ENCODE measurements at places on chromosomes 6 and 20.

- no peak for DNase-seq
Measured at GRCh38 chr6:168600381-168600780, 159.4 kb downstream of the SMOC2 start.

DNA sequence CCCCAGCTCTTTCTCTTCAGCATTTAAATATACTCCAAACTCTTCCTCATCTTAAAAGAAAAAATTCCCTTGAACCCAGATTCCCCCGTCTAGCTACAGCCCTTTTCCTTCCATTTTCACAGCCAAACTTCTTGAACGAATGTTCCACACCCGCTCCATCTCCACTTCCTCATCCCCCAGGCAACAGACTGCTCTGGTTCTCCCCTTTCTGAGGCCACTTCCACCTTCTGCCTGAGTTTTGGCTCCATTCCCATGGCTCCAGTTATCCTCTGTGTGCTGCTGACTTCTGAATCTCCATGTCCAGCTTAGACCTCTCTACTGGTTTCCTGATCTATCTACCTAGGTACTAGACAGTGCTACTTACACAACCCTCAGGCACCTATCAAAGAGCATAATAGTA, 106.4 kb downstream of the RALGAPA2 start:
- no peak for DNase-seq

- DNase-seq, result no peak
Measured at GRCh38 chr6:18317850-18318249, 53.5 kb upstream of the DEK start.

GRCh38 chr6:21468461-21468860, 125.1 kb upstream of the SOX4 start:
- no peak for DNase-seq

DNA sequence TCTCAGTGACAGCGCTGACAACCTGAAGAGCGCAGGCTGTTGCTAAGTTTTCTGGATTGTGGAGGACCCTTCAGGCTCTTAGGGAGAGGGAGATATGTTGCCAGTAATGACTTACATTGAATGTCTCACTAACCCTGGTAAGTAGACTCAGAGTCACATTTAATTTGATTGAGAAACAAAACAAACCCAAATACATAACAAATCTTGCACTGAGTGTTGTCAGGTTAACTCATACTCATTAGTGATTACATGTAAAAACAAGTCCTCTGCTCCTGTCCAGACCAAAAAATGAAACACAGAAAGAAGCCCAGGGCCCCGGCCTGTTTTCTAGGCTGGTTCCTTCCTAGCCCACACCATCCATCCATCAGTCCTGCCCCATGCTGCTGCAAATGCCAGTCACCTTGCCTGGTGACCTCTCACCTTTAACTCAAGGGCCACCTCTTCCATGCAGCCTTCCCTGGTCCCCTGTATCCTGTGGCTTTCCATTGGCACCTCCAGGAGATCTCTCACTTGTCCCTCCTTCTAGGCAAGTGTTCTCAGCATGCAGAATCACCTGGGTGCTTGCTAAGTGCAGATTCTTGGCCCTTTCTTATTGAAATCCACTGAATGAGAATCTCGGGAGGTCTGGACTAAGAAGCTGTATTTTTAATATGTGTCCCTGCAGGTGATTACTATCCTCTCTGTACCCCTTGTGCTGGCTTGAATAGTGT, 34.7 kb upstream of the ERVFRD-1 start:
- no peak for DNase-seq

DNA sequence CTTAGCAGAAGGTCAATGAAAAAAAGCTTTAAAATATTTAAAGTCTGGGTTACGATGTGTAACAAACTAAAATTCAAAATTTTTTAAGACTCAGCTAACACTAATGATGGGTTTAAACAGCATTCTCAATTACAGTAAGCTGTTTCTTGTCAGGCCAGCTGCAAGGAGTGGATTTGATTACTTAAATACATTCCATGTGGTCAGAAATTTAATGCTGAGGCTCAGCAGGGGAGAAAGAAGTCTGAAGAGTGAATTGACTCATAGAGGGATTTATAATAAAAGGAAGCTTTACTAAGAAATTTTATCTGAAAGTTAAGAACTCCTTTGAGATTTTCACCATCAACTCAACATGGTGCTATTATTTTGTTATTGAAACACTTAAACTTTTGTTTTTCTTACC, 398.6 kb downstream of the KHDRBS2 start:
- no peak for DNase-seq

DNA sequence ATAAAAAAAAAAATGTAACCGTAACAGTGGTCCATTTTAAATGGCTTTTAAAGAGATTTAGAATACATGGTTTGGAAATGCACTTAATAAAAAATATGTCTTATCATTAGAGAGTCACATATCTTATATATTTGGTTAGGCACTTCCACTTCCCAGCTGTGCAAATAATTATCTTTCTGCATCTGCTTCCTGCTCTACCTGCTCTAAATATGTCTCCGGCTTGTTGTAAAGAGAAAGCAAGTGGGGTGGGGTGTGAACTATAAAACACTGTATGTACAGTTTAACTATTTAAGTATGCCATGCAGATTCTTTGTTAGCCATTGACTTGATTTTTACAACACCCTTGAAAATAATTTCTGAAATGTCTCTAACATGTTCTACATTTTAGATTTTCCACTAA, 106.3 kb downstream of the NKAIN2 start:
- DNase-seq, result no peak

DNA sequence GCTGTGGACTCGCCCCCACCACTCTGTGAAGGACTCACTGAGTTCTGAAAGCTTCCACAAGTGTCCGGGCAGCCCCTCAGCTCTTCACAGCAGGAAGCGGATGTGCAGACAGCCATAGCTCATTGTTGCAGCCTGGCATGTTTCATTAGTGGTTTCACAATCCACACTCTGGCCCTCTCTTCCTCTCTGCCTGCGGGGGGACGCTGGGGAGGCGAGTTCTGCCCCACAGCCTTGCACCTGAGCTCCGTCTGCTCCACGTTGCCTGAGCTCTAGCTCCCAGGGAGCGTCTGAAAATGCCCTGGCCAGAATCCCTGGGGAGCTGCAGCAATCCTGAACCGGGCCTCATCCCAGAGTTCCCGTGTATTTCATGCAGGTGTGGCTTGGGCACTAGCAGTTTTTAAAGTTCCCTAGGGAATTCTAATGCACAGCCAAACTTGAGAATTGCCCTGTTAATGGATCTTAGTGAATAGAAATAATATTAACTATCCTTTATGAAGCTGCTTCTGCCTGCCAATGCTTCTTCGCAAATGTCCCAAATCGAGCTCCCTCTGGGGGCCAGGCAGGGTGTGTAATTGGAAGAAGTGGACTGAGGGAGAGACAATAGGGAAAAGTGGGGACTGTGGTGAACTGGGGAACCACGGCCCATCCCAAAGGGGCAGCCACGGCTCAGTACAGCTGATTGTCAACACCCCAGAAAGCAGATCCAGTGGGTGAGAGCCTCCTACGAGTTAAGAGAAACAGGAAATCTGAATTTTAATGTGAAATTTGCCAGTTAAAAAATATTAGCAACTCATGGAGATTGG, 51.5 kb downstream of the CTCFL start:
- DNase-seq, result no peak

GRCh38 chr6:4360920-4361319, 225.5 kb upstream of the ECI2 start:
- DNase-seq, result no peak

DNA sequence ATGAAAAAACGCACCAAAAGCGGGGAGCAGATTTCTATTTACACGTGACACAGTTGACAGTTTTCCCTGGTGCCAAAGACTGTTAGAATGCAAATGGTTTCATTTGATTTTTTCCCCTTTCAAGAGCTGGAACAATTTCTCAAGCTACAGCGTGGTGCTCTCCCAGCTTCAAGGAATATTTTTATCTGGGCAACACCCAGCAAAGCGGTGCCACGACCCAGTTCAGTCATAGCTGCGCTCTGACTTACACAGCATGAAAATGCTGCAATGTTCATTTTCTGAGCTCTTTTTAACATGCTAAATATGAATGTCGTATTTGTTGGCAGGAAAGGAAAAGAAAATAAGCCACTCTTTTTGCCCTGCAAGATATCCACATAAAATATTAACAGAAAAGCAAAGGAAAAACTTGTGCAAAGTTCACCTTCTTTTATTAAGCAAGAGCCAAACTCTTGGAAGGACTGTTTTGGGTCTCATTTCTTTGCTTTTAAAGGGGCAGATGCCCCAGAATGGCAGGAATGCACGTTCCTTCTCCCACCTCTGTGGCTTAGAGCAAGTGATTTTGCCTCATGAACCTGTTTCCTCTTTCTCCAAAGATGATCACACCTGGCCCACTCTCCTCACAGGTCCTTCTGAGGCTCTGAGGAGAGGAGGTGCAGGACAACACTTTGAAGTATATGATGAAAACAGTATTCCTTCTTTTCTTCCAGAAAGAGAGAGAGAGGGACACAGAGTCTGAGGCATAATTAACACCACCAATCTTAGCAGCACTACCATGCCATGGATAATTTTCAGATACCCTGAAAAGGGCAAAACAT, 47.0 kb downstream of the TTI1 start:
- no peak for DNase-seq

DNA sequence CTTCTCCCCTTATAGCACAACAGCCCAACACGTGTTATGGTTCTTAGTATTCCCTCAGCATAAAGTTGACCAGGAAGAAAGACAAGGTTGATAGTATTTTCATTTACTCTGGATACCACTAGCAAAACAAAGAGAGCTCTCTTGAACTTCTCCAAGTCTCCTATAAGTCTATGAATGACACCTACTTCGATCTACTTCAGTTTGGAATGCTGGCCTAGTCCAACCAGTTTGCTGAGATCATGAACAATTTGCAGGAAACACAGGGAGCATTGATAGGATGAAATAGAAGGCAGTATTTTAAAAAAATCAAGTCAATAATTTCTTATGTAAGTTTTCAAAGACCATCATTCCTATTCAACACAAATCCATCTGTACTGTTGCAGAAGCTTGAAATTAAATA, 93.6 kb downstream of the GJA10 start:
- DNase-seq, result no peak

- DNase-seq, result peak; percentile 43
Measured at GRCh38 chr6:90411292-90411781, 114.7 kb upstream of the BACH2 start.

DNA sequence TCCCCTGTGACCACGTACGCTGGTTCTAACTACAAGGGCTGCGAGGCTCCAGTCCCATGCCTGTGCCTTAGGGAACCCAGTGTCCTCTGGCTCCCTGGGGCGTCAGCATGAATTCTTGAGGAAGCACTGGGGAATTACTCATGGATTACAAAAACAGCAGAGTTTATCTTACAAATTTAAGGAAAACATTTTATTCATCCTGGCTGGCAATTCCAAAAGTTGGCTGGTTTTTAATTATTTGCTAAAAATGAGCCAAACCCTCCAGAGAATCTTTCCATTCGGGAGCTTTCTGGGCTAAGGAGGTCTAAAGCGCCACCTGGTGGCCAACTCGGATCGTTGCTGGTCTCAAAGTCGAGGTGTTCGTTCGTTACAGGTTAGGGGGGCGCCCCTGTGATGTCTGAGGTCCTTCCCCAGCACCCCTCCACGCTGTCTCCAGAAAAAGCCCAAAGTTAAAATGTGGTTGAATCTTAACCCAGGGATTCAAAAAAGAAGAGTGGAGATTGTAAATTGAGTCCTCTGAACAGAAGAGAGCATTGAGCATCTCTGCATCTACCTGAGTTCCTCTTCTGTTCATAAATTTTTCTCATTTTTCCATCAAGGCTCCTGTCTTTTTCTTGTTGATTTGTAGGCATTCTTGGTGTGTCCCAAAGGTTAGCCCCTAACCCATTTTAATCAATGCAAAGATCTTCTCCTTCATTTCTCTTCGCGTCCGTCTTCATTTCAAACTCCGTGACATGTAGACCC, 99.4 kb downstream of the BFSP1 start:
- DNase-seq, result peak; percentile 39

DNA sequence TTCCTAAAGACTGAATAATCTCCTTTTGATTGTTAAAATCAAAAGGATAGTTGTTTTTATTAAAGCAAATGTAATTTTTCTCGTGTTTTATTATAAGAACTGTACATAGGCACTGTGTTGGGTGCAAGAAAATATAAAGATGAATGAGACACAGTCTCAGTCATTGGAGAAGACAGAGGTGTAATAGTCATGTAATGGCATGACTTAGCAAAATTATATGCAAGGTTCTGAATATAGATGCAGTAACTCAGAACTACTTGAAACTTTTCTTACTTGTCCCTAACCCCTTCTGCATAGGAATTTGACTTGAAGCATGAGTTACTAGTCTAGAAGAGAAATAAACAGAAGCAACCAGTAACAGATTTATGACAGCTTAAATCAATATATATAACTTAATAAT, 14.9 kb downstream of the WTAP start:
- DNase-seq, result no peak

GRCh38 chr20:8045946-8046345, 26.4 kb upstream of the TMX4 start:
- no peak for DNase-seq

DNA sequence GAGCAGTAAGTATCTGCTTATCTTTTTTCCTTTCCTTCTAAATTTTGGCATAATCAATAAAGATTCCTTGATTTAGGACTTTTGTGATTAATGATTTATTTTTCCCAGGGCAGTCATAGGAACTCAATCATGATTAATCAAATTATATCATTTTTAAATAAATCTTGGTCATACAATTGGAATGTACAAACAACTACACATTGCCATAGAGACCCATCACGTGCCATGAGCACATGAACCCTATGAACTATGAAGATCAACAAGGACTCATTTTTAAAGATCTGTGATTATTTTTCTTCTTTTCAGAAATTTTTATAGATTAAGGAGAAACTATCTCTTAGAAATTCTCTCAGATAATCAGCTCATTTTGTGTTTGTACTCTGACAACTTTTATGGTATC, 622.4 kb downstream of the BCKDHB start:
- DNase-seq, result no peak

DNA sequence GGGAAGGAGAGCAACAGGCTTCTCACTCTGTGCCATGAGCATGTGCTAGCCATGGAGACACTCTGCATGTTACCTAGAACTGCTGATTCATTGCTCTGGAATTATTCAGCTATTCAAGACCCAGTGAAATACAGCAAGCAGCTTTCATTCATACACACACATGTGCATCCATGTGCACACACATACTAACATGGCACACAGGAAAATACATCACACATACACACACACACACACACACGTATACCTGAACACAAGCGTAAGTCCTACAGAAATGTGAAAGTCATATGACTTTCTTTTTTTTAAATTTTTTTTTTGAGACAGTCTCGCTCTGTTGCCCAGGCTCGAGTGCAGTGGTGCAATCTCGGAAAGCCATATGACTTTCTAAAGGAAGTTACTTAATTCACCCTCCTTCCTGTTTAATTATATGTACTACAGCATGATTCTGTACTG, 108.2 kb upstream of the NFATC2 start:
- no peak for DNase-seq

- no peak for DNase-seq
Measured at GRCh38 chr20:50341880-50342637, 151.4 kb downstream of the CEBPB start.

- no peak for DNase-seq
Measured at GRCh38 chr6:19159089-19159488, 678.1 kb upstream of the ID4 start.

Data from stimulated activated CD4-positive, alpha-beta T cell treated with anti-CD3 and anti-CD28 coated beads, Interleukin-12 subunit alpha, Interleukin-12 subunit beta, amount 100 ng/mL, for 24 hours (primary cell).